ENCODE measurements at places on chromosomes 16 and 17.

GRCh38 chr17:62892061-62892675, 73.9 kb upstream of the TANC2 start:
- DNase-seq, result no peak

- no peak for DNase-seq
Observed at GRCh38 chr16:56632848-56633365, 448 bp downstream of the MT1M start.

- no peak for DNase-seq
Observed at GRCh38 chr17:59752446-59752845, 45.0 kb downstream of the VMP1 start.

- no peak for DNase-seq
Observed at GRCh38 chr17:15377200-15377599, 35.8 kb upstream of the TEKT3 start.

DNA sequence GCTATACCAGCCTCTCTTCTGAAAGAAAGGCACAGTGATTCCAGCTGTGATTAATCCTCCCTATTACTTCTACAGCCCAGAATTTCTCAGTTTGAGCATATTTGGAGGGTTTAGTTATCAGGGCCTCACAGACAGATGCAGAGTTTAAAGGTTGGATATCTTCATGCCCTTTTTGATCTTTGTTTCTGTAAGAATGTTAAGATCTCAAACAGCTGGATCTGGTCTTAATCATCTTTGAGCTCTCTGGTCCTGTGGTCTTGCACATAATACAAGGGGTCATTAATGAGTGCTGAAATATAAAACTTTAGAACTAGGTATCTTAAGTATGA, 9.1 kb upstream of the ARL2BP start:
- no peak for DNase-seq

GRCh38 chr17:46818929-46819859, 702 bp upstream of the WNT3 start:
- no peak for DNase-seq

DNA sequence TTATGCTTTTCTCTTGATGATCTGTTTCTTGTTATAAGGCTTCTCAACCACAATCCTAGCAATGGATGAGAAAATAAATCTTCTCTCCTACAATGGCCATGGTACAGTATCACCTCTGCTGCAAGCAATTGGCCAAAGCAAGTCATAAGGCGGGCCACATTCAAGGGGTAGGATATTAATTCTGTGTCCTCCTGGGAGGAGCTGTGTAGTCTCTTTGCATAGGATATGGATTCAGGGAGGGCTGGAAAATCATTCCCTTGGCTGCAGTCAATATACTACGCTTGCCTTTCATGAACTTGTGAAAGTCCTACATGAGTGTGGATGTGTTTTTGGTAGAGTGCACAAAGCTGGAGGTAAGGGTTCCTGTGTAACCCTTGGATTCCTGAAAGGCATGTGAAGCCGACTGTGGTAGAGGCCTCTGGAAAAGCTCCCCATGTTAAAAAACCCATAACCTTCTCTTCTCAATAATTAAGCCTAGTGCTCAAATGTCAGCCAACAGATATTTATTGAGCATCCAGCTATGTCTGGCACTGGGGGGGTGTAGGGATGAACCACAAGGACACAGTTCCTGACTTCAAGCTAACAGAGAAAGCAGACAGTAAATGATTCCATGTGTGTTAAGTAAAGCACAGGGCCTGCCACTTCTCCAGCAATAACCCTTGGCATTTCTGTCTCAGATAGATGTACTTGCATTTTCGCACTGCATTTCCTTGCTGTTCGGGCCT, 147.6 kb upstream of the HS3ST3A1 start:
- no peak for DNase-seq

DNA sequence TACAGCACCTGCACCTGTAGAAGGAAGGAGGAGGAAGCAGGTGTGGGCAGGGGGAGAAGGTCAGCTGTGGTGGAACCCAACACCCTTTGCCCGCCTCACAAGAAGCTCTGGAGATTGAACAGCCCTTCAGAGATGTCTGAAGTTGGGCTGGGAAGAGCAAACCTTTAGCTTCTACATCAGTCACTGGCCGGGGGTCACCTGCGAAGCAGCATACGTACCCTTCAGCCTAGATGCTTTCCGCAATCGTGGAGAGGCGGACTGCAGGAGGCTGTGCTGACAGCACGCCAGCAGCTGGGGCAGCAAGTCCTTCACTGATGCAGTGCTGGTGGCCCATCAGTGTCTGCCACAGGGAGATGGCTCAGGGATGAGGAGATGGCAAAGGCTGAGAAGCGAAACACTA, 5.2 kb upstream of the HS3ST3B1 start:
- no peak for DNase-seq

DNA sequence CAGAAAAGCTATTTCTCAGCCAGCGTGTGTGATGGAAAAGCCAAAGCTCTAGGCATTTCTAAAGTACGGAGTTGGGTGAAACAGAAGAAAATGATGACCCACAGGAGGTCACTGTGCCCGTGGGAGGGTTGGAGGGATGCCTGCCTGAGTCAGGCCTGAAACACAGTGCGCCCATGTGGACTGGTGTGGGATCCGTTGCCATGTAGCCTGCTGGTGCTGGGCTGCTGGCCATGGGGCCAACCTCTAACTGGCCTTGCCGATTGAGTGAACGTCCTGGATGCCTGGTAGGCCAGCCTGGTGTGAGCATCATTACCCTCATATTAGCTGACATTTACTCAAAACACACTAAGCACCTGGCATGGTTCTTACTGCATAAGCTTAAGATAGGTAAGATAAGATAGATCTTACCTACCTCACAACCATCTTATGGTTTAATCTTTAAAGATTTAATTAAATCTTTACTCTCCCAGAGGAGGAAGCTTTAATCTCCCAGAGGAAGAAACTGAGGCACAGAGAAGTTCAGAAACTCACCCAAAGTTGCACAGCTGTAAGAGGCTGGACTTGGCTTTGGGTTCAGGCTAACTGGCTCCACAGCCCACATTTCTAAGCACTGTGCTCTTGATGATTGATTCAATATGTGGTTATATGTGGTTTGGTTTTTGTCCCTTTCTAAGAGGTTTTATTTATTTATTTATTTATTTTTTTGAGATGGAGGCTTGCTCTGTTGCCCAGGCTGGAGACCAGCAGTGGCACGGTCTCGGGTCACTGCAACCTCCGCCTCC, 15.7 kb downstream of the MGAT5B start:
- no peak for DNase-seq

DNA sequence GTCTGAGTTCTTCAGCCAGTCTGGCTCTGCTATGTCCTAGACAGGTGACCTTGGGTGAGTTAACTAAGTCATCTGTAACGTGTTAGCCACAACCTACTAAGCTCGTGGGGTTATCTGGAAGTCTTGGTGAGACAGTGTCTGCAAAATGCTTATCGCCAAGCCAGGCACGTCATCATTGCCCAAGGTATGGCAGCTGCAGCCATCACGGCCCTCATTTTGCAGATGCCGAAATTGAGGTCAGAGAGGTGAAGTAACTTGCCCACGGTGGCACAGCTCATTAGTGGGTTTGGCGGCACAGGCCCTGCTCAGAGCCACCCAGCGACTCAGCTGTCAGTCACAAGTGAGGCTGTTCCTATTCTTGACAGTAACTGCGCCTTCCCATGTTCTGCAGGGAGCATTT, 79.8 kb downstream of the CMIP start:
- no peak for DNase-seq

DNA sequence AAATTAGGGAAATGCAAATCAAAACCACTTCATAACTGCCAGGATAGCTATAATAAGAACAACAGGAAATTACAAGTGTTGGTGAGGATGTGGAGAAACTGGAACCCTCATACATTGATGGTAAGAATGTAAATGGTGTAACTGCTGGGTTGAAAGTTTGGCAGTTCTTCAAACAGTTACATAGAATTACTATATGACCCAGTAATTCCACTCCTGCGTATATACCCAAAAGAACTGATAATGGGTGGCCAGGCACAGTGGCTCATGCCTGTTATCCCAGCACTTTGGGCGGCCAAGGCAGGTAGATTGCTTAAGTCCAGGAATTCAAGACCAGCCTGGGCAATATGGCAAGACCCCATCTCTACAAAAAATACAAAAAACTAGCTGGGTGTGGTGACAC, 4.5 kb upstream of the CMTM4 start:
- DNase-seq, result no peak

DNA sequence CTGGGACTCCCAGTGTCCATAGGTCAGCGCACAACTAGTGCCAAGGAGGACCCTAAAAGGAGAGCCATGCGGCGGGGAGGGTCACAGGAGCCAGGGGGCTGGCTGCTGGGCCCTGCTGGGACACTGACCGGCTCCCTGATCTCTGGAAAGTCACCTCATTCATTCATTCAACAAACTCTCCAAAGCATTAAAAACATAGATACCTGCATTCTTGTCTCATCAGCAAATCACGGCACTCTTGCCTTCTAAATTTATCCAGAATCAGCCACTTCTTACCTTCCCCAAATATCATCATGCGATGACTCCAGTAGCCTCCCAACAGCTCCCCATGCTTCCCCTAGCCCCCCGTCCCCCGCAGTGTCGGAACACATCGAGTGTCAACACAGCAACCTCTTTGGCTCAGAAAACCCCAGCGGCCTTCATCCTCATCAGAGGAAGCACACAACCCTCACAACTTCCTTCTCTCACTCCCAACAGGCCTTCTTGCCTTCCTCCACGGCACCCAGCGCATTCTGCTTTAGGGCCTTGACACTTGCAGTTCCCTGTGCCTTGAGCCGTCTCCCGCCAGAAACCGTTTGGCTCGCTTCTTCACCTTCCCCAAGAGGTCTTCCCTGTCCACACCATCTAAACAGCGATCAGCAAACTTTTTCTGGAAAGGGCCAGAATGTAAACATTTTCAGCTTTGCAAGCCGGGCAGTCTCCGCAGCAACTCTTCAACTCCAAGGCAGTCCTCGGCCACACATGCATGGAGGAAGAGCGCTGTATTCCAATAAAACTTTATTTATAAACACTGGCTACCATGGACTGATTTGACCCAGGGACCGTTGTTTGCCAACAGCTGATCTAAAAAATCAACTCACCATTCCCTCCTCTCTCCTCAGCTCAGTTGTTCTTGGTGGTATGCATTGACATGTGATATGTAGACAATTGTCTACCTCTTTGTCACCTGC, 119.5 kb upstream of the TNRC6C start:
- DNase-seq, result no peak

Data from D341Med (cell line).